Hepatocyte (in vitro differentiated cells): ENCODE measurements at places on chromosomes 7 and 10.
A peak's percentile ranks its signal among the peaks of the same experiment; 100 is the strongest.

- DNase-seq, result no peak
These were observed 101.8 kb upstream of the RET start for GRCh38 chr10:42975005-42975493.

GRCh38 chr10:101066896-101067355 is 5.1 kb downstream of the KAZALD1 start:
- peak; percentile 45 for DNase-seq

DNA sequence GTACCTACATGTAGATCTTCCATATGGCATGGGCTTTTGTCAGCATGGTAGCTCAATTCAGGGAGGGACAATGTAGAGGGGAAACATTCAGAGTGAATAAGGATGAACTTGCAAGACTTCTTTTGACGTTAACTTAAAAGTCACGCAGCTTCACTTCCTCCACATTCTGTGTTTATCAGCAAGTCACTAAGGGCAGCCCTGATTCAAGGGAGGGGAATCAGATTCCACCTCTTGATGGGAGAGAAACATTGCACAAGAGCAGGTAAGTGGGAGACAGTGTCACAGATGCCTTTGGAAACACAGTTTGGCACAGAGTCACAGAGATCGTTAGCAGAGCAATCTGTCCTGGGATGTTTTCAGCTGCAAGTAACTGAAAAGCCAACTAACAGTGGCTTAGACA is 26.2 kb downstream of the C10orf67 start:
- DNase-seq, result no peak

- DNase-seq, result peak; percentile 68
These were observed 1.2 kb upstream of the ADD3 start for GRCh38 chr10:110006358-110007160.

GRCh38 chr7:1122832-1123501 is 35.1 kb downstream of the GPER1 start:
- DNase-seq, result no peak

DNA sequence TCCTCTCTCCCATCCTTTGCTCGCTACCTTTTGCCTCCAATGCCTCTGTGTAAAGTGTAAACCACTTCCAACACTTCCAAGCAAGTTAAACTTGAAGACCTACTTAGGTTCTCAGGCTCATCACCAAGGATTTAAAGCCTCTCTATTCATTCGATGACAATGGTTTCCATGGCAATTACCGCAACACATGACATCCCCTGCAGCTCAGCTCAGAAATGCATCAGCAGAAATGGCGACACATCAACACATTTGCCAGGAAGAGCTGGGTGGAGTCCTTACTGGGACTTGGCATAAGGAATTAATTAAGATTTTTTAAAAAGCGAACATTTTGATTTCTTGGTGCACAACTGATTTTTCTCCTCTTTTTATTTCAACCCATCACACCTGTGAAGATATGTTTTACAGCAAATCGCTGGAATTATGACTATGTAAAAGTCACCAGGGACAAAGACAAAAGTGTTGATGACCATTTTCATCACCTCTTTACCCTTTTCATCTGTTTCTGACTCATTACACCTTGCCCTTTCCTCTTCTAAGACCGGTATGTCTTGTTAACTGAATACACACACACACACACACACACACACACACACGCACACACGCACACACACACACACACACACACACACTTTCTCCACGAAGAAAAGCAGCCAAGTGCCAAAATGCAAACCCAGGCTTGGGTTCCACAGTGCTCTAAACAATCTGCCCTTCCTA is 453.4 kb upstream of the CELF2 start:
- DNase-seq, result no peak

GRCh38 chr7:1403638-1404459 is 55.4 kb downstream of the MICALL2 start:
- peak; percentile 58 for DNase-seq
